DMS 273 treated with DMSO at 0.1 percent for 48 hours (cell line): ENCODE measurements at places on chromosomes 16 and 17.

- DNase-seq = no peak
Observed at GRCh38 chr17:15403276-15403939, 62.0 kb upstream of the TEKT3 start.

DNA sequence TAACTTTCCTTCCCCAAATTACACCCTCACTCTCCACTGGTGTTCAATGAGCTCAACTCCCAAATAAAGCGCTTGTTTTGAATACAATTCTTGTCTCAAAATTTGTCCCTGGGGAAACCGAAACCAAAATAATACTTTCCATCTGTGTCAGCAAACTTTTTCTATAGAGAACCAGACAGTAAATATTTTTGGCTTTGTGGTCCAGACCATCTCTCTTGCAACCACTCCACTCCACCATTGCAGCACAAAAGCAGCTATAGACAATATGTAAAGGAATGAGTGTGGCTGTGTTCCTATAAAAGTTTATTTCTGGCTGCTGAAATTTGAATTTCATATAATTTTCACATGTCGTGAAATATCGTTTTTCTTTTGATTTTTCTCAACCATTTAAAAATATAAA is 84.6 kb upstream of the ERCC4 start:
- DNase-seq = no peak

DNA sequence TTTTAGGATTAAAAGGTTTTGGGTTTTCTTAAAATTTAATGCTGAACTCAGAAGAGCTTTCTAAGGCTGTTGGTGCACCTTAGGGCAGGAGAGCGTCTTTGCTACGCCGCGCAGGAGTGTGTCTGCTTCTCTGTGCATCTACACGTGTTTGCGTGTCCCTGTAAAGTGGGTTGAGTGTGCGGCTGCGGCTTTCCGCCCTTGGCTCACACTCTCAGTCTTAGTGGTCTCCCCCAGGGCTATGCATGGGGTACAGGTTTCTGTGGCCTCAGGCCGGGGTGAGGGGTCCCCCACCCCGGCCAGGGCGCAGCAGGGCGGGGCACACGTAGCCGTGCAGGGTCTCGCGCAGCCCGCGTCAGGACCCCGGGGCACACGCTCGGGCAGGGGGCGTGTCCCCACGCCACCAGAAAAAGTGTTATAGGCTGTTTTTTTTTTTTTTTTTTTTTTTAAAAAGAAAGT is 727 bp upstream of the TENT4B start:
- DNase-seq = no peak

DNA sequence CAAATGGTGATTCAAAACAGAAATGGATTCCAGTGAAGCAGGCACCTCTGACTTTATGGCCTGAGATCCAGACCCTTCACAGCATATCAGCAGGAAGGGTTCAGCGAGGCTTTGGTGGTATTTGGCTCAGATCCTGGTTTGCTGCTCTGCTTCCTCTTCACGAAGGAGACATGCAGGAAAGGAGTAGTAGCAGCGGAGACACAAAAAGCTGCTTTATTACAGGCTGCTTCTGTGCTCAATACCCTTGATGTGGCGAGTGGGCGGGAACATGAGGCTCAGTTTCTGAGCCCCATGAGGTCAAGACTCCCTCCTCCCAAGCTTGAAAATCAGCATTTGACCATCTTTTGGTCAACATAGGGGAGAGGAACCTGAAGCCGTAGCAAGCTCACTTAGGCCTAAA is 213.3 kb upstream of the AXIN2 start:
- DNase-seq = no peak

- no peak for DNase-seq
Observed at GRCh38 chr16:50292566-50292948, 26.2 kb downstream of the ADCY7 start.

DNA sequence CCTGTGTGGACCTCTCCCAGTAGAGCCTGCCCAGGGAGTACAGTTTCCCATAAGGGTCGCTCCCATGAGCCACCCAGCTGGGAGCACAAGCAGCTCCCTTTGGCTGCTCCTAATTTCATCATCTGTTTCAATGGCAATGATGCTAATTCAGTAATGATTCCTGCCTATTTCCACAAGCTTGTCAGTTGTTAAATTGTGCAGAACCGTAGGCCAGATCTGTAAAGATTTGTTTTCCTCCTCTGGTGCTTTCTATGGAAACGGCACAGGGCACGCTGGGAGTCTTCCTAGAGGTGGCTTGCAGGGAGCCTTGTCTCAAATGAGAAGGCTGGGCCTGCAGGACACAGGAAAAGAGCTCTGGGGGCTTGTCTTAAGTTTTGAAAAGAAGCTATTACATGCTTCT is 223.7 kb downstream of the CBLN1 start:
- no peak for DNase-seq

DNA sequence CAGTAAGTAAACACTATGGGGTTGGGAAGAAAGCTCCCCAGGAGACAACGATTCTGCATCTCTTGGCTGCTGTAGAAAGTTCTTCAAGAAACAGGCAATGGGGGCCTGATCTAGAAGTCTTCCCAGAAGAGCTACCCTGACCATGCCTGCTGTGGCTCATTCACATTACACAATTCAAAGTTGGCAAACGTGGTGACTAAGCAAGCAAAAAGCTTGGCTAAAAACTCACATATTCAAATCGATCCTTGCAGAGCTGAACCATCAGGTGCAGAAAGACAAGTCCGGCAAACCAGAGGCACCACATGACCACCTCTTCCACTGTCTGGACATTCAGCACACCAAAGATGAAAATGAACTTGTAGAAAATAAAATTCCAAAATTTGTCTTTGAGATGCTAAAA is 16.1 kb downstream of the AMFR start:
- no peak for DNase-seq

GRCh38 chr17:72404872-72405271 is 284.1 kb downstream of the SOX9 start:
- no peak for DNase-seq

GRCh38 chr16:17769065-17769464 is 298.3 kb upstream of the XYLT1 start:
- DNase-seq = no peak

DNA sequence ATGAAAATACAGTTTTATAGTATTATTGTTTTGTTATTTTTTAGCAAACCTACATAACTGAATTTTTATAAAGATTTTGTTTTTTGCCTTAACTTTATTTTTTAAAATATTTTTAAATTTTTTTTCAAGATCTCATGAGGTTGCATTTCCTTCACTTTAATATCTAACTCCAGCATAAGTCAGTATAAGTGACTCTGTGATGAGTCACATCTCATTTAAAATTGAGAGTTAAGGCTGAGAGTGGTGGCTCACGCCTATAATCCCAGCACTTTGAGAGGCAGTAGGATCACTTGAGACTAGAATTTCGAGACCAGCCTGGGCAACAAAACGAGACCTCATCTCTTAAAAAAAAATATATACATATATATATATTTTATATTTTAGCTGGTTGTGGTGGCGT is 44.0 kb downstream of the NLK start:
- DNase-seq = no peak

DNA sequence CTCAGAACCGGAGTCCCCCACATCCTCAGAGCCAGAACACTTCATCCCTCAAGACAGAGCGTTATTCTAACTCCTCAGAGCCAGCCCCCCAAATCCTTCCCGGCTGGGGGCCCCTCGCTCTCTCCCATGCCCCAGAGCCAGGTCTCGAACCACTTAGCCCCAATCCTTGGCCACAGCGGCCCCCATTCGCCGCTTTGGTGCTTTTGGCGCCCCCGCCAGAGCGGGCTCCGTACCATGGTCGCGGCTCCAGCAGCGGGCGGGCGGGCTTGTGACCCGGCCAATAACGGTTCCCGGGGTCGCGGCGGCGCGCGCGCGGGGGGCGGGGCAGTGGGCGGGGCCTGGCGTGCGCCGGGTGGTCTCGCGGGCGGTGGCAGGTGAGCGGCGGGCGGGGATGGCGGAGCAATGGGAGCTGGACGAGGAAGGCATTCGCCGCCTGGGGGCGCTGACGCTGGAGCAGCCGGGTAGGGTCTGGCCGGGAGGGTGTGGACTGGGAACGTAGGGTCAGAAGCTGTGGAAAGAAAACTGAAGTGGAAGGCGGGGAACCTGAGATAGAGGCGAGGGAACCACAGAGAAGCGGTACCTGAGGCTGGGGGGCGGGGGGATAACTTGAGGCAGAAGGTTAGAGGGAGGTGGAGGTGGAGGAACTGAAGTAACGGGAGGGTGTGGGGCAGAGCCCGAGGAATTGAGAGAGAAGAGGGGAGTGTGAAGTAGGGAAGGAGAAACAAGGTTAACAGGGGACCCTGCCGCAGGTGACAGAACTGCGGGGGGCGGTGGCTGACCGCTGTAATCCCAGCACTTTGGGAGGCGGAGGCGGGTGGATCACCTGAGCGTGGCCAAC is at the start of the genes KCTD19 and LRRC36:
TSS of gene KCTD19 (minus strand) at position 270 of the 838 bp plus-strand sequence. CDS start at position 236, 34 bp downstream.
TSS of gene LRRC36 (plus strand) at position 344 of the 838 bp plus-strand sequence. CDS start at position 392, 48 bp downstream.
- DNase-seq = peak; percentile 67

GRCh38 chr17:56130026-56130425 is 23.2 kb upstream of the ANKFN1 start:
- DNase-seq = no peak

GRCh38 chr17:2213291-2213960 is 90.2 kb downstream of the SMG6 start:
- no peak for DNase-seq

GRCh38 chr17:32810690-32811089 is 66.2 kb downstream of the MYO1D start:
- no peak for DNase-seq

- no peak for DNase-seq
Observed at GRCh38 chr17:5913032-5913531, 157.1 kb upstream of the WSCD1 start.

- DNase-seq = no peak
Observed at GRCh38 chr16:47664653-47665325, 203.7 kb downstream of the PHKB start.

- no peak for DNase-seq
Observed at GRCh38 chr17:71634376-71634775, 486.4 kb upstream of the SOX9 start.

- DNase-seq = no peak
Observed at GRCh38 chr17:57048096-57048495, 37.0 kb upstream of the AKAP1 start.

- no peak for DNase-seq
Observed at GRCh38 chr17:36629252-36629847, 28.0 kb downstream of the MRM1 start.

DNA sequence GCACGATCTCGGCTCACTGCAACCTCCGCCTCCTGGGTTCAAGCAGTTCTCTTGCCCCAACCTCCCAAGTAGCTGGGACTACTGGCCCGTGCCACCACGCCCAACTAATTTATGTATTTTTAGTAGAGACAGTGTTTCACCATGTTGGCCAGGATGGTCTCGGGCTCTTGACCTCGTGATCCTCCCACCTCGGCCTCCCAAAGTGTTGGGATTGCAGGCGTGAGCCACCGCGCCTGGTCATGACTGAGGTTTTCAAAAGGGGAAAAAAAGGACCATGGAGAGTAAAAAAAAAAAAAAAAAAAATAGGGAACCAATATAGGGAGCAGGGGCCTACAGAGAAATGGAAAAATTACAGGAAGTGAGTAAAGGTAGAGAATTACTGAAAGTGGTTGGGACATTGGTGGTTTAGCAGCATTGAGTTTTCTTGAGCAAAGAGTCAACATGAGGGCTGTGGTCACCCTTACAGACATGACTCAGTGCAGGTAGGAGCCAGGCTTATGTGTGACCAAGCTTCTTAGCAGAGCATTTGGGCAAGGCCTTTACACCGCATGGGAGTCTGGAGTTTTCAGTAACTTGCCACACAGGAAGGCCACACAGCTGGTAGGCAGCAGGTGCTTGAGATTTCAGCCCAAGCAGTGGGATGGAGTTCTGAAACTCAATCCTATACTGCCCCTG is 447.3 kb downstream of the HS3ST3B1 start:
- no peak for DNase-seq

GRCh38 chr17:81440511-81441244 is 45.4 kb downstream of the BAHCC1 start:
- DNase-seq = no peak

DNA sequence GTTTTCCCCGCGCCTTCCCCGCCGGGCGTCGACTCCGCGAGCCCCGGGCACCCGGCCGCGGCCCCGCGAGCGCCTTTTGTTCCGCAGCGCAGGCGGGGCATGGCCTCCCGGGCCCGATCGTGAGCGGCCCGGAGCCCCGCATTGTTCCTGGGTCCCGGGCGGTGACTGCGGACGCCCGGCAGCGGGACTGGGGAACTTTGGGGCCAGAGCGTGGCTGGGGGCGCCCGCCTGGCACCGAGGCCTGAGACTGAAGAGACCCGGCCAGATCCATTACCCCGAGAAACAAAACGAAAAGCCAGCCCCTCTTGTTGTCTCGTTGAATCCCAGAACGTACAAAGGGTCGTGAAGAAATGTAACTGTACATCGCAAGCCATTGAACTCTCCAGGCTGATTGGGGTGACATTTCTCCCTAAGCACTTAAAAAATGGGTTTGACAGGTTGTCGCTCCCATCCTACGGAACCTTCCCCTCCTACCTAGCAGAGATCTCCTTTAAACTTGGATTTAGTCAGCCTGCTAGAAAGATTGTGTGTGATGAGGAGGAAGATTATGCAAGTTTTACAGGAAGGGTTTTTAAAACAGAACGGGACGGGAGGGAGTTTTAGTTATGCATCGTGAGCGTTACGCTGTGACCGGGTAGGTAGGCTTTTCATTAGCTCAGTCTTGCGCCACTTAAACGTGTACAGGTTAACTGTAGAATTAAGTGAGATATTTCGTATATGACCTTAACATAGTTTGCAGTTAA is 825 bp downstream of the METTL9 start:
- DNase-seq = no peak

- no peak for DNase-seq
Observed at GRCh38 chr16:86748652-86749051, 170.3 kb downstream of the FOXL1 start.

GRCh38 chr17:10843811-10844210 is 5.9 kb upstream of the PIRT start:
- no peak for DNase-seq
